ENCODE measurements at places on chromosomes 7 and 10. TPM values are rescaled to one million over a fixed set of nuclear protein-coding genes. Genes with fewer than 3 reads are reported as not detected.

- DNase-seq: peak; percentile 71
Measured at GRCh38 chr10:22849077-22849805, 78.6 kb upstream of the ARMC3 start.

The CTTNBP2 gene
- polyA plus RNA-seq: 0.63 TPM

DNA sequence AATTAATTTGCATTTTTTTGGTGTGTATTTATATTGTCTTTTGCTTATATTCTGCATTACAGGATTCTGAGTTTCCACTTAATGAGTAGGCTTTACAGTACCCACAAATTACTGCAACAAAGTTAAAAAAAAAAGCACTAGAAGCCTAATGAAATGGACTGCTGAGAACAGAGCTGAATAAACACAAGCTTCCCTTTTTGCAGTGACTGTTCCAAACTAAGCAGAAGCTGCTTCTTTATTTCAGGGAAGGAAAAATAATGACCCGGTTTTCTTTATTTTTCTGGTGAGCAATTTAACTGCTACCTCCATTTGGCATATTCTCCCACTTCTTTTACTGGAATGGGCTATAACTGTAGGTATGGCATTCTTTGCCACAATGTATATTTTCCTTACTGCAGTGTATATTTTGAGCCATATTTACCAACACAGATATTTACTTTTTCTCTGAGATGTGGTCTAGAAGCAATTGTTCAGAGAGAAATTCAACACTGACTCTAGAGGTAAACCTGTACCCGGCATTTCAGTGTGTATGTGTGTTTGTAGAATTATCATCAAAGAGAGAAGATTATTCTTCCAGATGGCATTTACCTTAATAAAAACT is 56.9 kb downstream of the HDAC9 start:
- no peak for DNase-seq

The TACC2 gene
- 91.5 TPM for polyA plus RNA-seq

- DNase-seq: peak; percentile 89
Measured at GRCh38 chr10:28179006-28179742, 123.7 kb downstream of the MPP7 start.

The PTN gene
- polyA plus RNA-seq: 4.2 TPM

DNA sequence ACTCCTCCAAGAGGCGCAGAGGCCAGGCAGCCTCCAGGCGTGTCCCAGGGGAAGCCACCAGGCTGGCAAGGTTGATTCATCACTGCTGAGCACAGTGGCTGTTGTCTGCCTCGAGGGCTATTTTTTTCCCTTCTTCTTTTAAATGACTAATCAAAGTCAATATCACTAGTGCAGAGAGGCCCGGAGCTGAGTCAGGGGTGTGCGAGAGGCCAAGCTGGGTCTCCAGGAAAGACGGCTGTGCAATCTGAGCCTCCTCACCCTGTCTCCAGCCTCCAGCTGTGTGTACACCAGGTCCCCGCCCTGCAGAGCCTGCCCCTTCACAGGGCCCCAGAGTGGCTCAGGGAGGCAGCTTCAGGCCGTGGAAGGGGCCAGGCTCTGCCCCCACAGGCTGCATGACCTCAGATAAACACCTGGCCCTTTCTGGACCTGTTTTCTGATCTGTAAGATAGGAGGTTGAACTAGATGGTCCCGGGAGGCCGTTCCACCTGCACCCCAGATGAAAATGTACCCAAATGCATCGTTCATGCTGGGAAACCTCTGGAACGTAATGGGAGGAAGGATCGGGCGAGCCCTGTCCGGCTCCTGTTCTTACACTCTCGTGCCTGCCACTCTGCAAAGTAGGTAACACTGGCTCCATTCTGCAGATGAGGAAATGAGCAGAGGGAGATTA is 3.7 kb downstream of the STX1A start:
- peak; percentile 42 for DNase-seq

DNA sequence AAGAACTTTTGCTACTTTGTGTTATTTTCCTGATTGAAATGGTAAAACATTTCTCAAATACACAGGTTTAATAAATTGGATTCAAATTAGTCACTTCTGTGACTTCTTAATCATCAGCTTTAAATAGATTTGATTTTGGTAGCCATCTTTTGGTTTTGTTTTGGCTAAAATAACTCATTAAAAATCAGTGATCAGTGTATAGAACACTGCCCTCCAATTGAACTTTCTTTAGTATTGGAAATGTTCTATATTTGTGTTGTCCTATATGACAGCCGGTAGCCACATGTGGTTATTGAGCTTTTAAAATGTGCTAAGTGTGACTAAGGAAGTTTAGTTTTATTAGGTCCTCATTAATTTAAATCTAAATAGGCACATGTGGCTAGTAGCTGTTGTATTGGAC is 50.4 kb downstream of the GLCCI1 start:
- no peak for DNase-seq
